ENCODE measurements at places on chromosomes 16 and 17. TPM values are rescaled to one million over a fixed set of nuclear protein-coding genes. Genes with fewer than 3 reads are reported as not detected.
A peak's percentile ranks its signal among the peaks of the same experiment; 100 is the strongest.

Gene KRT14
- polyA plus RNA-seq, result 0.51 TPM

Gene PRR35
- 13.6 TPM for polyA plus RNA-seq

DNA sequence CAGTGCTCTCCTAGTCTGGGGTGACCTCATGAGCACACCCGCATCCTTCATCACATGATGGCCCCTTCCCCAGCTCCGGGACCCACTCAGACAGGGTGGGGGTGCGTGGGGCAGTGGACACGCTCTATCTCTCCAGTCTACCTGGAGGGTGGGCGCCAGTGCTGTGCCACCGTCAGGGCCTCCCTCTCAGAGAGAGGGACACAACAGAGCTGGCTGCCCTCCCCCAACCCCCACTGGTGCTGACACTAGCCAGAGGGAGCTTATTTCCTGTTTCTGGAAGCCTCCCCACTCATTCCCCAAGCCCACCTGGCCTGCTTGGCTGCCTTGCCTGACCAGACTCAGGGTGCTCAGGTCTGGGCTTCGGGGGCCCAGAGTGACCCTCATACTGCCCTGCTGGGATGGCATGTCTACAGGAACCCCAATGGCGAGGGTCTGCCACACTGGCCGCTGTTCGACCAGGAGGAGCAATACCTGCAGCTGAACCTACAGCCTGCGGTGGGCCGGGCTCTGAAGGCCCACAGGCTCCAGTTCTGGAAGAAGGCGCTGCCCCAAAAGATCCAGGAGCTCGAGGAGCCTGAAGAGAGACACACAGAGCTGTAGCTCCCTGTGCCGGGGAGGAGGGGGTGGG lies 8.2 kb downstream of the CES2 start:
- DNase-seq, result no peak

DNA sequence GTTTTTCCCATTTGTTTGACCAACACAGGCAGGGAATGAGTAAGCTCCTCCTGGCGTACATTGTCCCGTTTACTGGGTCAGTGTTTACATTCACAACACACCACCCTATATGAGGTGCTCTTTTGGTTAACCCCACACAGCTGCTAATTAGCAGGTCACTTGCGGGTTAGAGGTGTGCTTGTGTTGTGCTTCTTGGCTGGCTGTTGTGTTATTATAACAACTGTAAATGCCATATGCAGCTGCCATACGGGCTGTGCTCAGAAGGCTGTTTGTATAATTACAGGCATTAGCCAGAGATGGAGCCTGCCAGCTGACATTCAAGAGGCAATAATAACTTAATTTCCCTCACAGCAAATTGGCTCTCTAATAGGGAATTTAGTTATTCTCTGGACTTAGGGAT lies 205.1 kb upstream of the ELAC2 start:
- no peak for DNase-seq

- no peak for DNase-seq
Measured at GRCh38 chr17:29734640-29735039, 111.9 kb upstream of the CORO6 start.

- no peak for DNase-seq
Measured at GRCh38 chr17:43396491-43397060, 2.2 kb upstream of the ARL4D start.

DNA sequence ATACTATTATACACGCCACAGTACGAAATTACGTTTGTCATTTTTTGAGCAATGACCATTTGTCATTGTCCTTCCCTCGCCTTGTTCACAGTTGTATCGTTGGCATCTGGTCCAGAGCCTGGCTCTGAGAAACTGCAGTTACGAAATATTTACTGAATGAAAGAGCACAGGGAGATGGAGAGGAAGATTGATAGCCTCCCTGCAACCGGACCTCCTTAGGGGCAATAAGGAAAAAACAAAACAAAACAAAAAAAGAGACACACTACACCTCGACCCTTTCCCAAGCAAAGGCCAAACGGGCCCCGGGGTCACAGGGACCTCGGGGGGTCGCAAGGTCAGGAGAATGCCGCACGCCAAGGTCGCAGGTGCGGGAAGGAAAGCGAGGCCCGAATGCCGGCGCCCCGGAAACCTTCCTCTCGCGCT lies 857 bp downstream of the GOT2 start:
- peak; percentile 3 for DNase-seq

DNA sequence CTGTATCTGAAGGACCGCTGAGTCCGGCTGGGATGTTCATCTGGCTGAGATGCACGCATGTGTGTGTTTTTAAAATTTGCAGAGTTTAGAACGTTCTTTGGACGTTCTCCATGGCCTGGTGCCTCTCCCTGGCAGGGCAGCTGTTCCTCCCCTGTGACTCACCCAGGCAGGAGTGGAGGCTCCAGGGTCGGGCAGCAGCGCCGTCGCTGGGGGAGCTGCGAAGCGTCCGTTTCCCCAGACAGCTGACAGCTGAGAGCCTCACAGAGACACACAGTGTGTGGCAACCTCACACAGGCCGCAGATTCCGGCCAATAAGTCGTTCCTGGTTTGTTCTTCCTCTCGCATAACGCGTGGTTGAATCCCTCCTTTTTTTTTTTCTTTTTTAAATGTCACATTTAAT lies 80.6 kb downstream of the OR1D5 start:
- DNase-seq, result no peak
